ENCODE measurements at places on chromosomes 5 and 9. TPM values are rescaled to one million over a fixed set of nuclear protein-coding genes. Genes with fewer than 3 reads are reported as not detected.

- no peak overlapping the region for H3K4me3 ChIP-seq
- H3K27ac ChIP-seq = no peak overlapping the region
- no peak for DNase-seq
- no peaks in the 10 kb centered on the region for H3K36me3 ChIP-seq
- no peaks in the 10 kb centered on the region for H3K27me3 ChIP-seq
Measured at GRCh38 chr5:177018341-177018740, 4.2 kb upstream of the ZNF346 start.

ZFP37 gene
- 5.1 TPM for total RNA-seq

- peaks cover 29% of the 10 kb centered on the region for H3K4me1 ChIP-seq
- H3K36me3 ChIP-seq = no peaks in the 10 kb centered on the region
- no peak overlapping the region for H3K4me3 ChIP-seq
- peak overlapping the region; percentile 2 for H3K27ac ChIP-seq
- peak; percentile 74 for DNase-seq
Measured at GRCh38 chr5:78601559-78602314, 46.8 kb downstream of the LHFPL2 start.

GRCh38 chr9:131728961-131729360, 10.9 kb downstream of the RAPGEF1 start:
- H3K4me1 ChIP-seq = peaks cover 46% of the 10 kb centered on the region
- H3K4me3 ChIP-seq = no peak overlapping the region
- no peak overlapping the region for H3K27ac ChIP-seq
- DNase-seq = no peak
- no peaks in the 10 kb centered on the region for H3K36me3 ChIP-seq

GRCh38 chr5:107215611-107216010, 455.1 kb downstream of the EFNA5 start:
- no peaks in the 10 kb centered on the region for H3K36me3 ChIP-seq
- H3K4me1 ChIP-seq = no peaks in the 10 kb centered on the region
- DNase-seq = no peak
- H3K4me3 ChIP-seq = no peak overlapping the region
- no peaks in the 10 kb centered on the region for H3K27me3 ChIP-seq

FOXD4 gene
- total RNA-seq = 0.26 TPM

GRCh38 chr9:107180206-107180605, 102.9 kb upstream of the RAD23B start:
- DNase-seq = no peak
- no peak overlapping the region for H3K27ac ChIP-seq
- no peak overlapping the region for H3K4me3 ChIP-seq
- H3K36me3 ChIP-seq = no peaks in the 10 kb centered on the region

GRCh38 chr5:147051193-147051592, 172.6 kb upstream of the PPP2R2B start:
- no peak overlapping the region for H3K4me3 ChIP-seq
- H3K36me3 ChIP-seq = no peaks in the 10 kb centered on the region
- peak; percentile 80 for DNase-seq
- no peaks in the 10 kb centered on the region for H3K4me1 ChIP-seq
- no peak overlapping the region for H3K27ac ChIP-seq

DNA sequence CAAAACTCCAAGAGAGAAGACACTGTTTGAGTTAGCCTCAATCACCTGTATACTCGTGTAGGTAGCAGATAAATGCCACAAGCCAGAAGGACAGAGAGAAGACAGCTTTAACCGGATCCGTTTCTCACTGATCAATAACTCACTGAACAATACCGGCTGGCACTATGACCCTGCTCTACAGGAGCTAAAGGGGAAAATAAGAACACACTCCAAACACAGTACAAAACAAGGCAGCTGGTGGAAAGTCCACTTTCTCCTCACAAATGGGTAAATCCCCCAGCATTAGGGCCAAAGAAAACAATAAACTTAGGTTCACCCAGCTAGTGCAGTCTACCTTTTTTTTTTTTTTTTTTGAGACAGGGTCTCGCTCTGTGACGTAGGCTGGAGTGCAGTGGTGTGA, 169.4 kb downstream of the CRB2 start:
- H3K4me1 ChIP-seq = no peaks in the 10 kb centered on the region
- no peak overlapping the region for H3K4me3 ChIP-seq
- no peak overlapping the region for H3K27ac ChIP-seq
- no peaks in the 10 kb centered on the region for H3K27me3 ChIP-seq

- H3K4me3 ChIP-seq = peak overlapping the region; percentile 0
- H3K27me3 ChIP-seq = no peaks in the 10 kb centered on the region
- peak; percentile 83 for DNase-seq
- peaks cover 36% of the 10 kb centered on the region for H3K4me1 ChIP-seq
- H3K27ac ChIP-seq = peak overlapping the region; percentile 96
- H3K36me3 ChIP-seq = peaks cover 4% of the 10 kb centered on the region
Measured at GRCh38 chr9:131609099-131609830, 63.9 kb downstream of the PRRT1B start.

DNA sequence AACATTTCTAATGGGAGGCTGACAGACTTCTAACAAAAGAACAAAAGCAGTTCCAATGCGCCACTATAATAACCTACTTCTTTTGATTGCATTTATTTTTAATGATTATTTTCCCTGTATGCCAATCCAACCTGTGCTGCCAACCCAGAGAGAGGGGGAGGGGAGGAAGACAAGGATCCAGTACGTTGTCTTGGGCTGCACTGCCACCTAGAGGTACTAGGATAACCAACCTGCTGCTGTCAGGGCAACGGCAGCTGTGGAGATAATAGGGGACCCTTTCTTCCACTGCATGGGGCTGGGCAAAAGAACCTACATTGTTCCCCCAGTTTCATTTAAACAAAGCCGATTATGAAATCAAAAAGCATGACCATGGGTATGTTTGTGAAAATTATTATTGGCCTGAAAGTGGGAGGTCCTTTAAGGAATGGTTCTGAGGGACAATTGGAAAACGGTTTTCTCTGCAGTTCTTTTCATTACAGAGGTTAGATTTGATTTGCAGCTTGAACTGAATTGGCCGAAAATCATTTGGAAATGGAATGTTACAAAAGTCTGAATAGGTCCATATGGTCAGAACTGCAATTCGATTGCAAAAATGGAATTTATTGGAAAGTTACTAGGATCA, 101.3 kb downstream of the RASEF start:
- no peaks in the 10 kb centered on the region for H3K4me1 ChIP-seq
- no peaks in the 10 kb centered on the region for H3K36me3 ChIP-seq
- peak; percentile 60 for DNase-seq
- H3K27me3 ChIP-seq = no peaks in the 10 kb centered on the region

IZUMO3 gene
- total RNA-seq = not detected

DNA sequence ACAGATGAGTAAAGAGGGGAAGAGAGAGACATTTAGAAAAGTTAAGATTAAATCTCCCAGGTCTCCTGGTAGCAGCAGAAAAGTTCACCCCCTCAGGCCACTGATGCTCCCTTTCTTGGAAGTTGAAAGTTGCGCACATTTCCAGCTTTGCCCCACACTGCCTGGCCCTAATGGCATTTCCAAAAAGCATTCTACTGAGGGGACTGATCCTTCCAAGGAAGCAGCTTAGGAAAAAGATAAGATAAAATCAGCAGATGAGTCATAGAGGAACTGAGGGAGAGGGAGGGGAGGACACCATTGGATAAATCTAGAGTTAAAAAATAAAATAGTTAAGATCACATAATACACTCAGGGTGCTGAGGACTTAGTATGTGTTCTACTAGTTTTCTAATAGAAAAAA, 67.6 kb upstream of the SLC12A2 start:
- H3K27ac ChIP-seq = no peak overlapping the region
- no peaks in the 10 kb centered on the region for H3K27me3 ChIP-seq
- no peaks in the 10 kb centered on the region for H3K4me1 ChIP-seq
- no peak overlapping the region for H3K4me3 ChIP-seq
- H3K36me3 ChIP-seq = no peaks in the 10 kb centered on the region

Data from fibroblast of lung (primary cell).